ENCODE measurements at places on chromosomes 16 and 17.

- no peak for DNase-seq
Measured at GRCh38 chr17:7222093-7222971, 2.6 kb downstream of the ACADVL start.

DNA sequence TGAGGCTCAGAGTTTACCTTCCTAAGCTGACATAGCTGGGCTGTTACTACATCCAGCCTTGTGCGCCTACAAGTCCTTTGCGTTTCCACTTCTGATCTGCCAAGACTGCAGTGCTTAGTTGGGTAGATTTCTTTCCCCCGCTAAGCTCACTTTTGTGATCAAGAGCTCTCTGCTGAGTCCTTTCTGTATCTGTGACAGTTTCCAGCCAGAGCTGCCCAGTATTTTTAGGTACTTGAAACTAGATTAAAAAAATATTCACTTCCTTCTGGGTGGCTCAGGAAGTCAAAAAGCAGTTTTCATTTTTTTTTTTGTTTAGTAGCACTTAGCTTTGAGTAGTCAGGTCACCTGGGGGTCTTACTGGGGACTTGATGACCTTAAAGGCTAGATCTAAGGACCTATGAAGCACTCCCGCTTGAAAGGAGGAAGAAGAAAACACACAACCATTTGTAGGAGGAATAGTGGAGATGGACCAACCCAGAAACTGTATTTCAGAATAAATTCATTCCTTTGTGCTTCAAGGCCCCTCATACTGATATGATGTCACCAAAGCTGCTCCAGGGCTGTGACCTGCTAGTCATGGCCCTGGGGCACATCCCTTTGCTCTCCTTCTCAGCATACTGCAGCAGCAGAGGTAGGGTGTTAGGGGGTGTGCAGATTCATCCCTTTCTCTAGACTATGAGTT is 75.6 kb upstream of the HNF1B start:
- no peak for DNase-seq

GRCh38 chr17:68777243-68777855 is 176.2 kb upstream of the FAM20A start:
- DNase-seq, result peak; percentile 45

DNA sequence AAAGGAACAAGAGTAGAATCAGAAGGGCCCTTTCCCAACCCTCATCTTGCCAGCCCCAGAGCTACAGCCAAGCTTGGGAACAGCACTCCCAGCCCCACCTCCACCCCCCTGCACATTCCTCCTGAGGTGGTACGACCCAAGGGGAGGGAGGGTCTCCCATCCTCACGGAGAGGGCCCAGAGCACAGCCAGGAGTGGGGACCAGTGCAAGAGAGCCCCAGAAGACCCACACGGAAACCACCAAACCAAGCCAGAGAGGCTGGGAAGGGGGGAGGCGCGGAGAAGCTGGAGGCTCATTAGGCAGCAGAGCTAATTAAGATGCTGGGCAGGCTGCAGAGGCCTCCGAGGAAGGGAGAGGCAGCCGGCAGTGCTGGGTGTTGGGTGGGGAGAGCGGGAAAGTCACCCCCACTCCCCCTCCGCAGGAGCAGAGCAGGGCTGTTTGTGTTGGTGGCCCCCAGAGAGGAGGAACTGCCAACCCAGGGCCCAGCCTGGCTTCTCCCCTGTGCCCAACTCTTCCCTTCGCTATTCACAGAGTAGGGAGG is 2.4 kb downstream of the CACNB1 start:
- no peak for DNase-seq

DNA sequence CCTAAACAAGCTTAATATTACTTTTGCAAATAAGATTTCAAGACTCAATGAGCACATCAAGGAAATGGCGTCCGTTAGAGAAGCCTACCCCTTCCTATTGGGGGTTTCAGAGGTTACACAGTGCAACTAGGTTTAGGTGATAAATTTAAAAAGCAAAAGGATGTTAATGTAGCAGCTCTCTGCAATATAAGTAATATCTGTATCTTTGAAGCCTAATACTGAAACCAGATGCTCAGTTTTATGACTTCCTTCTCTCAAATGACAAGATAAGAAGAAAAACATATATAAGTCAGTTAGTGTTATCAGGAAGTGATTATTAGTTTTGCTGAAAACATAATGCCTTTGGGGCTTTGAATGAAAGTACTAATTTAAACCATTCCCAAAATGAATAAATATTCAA is 54.3 kb upstream of the MED13 start:
- DNase-seq, result no peak

DNA sequence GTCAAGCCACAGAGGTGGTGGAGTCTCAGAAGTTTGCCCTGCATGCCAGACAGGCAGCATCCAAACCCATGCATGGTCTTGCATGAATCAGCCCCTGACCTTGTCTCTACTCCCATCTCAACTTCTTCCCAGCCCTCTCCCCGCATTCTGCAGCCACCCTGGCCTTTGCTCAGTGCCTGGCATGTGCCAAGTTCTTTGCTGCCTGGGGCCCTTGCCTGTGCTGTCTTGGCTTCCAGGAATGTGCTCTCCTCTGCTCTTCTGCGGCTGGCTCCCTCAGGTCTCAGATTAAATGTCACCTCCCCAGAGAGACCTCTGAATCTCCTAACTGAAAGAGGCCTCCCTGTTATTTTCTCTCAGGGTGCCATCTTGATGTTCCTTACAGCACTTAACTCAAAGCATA is 17.6 kb downstream of the DRC3 start:
- no peak for DNase-seq

- peak; percentile 42 for DNase-seq
Measured at GRCh38 chr16:11198828-11199227, 57.2 kb downstream of the SOCS1 start.

DNA sequence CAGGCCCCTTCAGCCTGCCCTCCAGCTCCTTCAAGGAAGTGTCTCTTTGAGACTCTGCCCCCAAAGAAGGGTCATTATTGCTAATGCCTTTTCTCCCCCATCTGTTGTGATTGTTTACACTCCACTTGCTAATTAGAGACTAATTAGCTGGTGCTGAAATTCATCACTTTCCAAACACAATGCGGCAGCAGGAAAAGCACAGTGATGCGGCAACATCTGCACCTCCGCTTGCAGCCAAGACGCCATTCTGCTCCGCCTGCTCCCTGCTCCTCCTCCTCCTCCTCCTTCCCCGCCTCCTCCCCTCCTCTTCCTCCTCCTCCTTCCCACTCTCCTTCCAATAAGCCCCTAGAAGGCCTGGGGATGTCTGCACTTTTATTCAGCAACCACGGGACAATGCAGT is 110.5 kb downstream of the SDK2 start:
- no peak for DNase-seq

DNA sequence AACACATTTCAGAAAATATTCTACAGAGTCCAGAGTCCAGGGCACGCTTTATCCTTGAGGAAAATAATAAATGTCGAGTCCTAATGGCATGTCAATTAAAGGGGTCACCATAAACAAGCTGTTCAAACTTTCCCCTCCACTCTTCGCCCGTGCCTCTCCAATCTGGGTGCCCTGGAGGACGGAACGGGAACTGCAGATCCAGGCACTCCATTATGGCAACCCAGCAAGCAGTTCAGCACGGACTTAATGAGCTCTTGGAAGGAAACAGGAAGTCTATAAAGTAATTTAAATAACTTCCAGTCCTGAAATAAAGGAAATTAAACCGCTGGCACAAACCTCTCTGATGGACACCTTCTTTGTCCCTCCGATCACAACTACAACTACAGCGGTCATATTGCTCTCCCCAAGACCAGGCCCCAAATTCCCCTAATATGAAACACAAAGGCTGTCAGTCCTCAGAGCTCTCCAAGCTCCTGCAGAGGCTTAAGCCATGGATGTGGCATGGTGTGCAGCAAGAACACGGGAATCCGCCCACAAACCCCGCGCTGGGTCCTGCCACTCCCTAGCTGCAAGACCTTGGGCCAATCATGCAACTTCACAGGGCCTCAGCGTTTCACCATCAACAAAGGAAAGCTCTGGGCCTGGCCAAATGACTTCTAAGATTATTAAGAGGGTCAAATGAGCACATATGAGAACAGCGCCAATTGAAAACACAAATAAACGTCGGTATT is 52.6 kb downstream of the ZFHX3 start:
- peak; percentile 22 for DNase-seq

DNA sequence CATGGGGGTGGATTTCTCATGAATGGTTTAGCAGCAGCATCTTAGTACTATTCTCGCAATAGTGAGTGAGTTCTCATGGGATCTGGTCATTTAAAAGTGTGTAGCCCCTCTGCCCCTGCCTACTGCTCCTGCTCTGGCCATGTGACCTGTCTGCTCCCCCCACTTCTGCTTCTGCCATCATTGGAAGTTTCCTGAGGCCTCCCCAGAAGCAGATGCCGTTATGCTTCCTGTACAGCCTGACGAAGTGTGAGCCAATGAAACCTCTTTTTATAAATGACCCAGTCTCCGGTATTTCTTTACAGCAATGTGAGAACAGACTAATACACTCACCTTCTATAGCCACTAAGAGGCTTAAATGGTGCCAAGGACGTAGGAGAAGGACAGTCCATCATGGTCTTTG is 51.5 kb downstream of the NOL11 start:
- DNase-seq, result no peak

- no peak for DNase-seq
Measured at GRCh38 chr16:19599968-19600716, 44.6 kb downstream of the VPS35L start.

DNA sequence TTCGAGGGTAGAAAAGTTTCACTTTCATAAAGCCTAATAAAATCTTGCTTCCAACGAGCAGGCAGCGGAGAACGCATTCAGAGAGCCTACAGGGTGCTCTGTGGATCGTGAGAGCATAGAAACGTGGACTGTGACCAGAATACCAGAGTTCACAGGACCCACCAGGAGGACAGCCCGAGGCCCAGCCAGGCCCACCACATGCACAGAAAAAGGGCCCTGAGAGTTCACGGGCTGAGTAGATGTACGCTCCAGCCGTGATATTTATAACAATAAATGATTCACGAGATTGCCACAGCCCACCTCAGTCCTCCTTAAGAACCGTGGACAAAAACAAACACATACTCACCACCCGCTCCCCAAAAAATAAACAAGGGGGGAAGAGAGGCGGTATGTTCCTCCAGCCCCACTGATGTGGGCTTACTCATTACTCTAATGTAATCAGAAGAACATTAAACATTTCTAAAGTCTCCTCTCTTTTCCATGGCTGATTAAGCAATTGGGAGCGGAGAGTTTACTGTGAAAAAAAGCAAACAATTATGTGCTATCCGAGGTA is 207.2 kb downstream of the C16orf78 start:
- DNase-seq, result no peak

- DNase-seq, result no peak
Measured at GRCh38 chr17:64783031-64783461, 120.9 kb upstream of the SMURF2 start.

GRCh38 chr17:65183736-65184135 is 46.6 kb downstream of the RGS9 start:
- DNase-seq, result no peak

GRCh38 chr16:47722046-47722445 is 260.9 kb downstream of the PHKB start:
- no peak for DNase-seq

GRCh38 chr17:8382880-8383142 is 182 bp downstream of the RPL26 start:
- DNase-seq, result no peak

DNA sequence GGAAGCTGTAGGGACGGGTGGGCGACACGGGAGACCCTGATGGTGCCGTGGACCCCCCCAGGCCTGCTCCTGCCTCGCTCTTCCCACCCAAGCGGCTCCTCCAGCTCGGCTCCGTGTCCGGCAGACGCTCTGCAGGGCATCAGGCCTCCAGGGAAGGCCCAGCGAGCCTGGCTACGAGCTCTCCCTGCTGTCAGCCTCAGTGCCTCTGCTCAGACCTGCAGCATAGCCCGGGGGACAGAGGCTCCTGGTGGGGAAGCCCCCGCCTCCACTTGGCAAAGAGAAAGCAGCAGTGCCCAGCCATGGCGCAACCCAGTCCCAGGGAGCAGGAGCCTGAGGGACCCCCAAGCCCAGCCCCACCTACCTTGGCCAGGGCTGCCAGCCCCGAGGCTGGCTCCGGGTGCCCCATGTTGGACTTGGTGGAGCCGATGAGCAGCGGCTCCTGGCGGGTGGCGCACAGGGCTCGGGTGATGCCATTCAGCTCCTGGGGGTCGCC is 5.9 kb downstream of the FASN start:
- no peak for DNase-seq

- no peak for DNase-seq
Measured at GRCh38 chr16:63568164-63568563, 1531.9 kb upstream of the CDH8 start.

- DNase-seq, result peak; percentile 83
Measured at GRCh38 chr17:3827124-3827773, 18.8 kb downstream of the NCBP3 start.

DNA sequence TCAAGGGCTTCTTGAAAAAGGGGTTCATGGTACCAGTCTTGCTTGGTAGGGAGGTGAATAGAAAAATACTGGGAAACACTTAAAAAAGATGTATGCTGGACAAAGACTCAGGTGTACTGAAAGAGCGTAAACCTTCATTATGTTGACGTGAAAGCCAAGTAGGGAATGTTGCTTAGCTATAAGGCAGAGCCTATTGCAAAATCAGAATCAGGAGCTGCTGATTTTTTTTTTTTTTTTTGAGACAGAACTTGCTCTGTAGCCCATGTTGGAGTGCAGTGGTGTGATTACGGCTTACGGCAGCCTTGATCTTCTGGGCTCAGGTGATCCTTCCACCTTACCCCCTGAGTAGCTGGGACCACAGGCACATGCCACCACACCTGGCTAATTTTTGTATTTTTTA is 3.9 kb downstream of the TMEM94 start:
- DNase-seq, result no peak

DNA sequence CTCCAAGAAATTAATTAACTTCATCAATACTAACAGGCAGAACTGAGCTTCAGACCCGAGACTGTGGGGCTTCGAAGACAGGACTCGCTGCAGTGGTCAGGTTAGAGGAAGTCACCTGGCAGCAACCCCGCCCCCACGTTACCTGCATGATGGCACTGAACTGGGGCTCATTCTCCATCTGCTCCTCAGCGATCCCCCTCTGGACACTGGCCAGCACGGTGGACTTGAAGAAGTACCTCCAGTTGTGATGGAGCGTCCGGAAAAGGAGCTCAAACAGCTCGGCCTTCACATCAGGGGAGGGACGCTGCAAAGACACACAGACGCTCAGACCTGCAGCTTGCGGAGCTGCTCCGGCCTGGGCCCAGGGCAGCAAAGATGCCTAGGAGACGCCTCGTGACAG is 40.9 kb upstream of the GSG1L start:
- DNase-seq, result no peak

DNA sequence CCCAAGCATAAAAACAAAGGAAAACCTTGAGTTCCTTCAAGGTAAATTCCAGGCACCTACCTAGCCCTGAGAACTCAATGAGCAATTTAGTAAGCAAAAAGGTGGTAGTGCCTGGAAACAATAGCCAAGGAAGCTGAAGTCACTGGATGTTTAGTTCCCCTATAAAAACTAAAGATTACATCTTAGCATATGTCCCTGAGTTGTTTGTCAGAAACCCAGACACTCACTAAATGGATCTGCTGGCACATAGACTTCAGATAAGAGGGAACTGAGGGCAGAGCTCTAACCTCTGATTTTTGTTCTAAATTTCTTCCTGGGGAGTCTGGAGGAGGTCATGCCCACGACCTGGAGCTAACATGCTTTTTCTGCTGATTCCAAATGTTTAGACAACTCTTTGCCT is 532.8 kb upstream of the SALL1 start:
- no peak for DNase-seq
